ENCODE measurements at places on chromosomes 13 and 19. TPM values are rescaled to one million over a fixed set of nuclear protein-coding genes. Genes with fewer than 3 reads are reported as not detected.

GRCh38 chr13:61255040-61255796 lies 160.4 kb downstream of the PCDH20 start:
- H3K36me3 ChIP-seq, result no peaks in the 10 kb centered on the region
- no peaks in the 10 kb centered on the region for H3K4me1 ChIP-seq
- H3K27ac ChIP-seq, result no peak overlapping the region
- DNase-seq, result peak; percentile 41

C1QTNF9B gene
- total RNA-seq, result not detected

- no peaks in the 10 kb centered on the region for H3K27me3 ChIP-seq
- H3K4me1 ChIP-seq, result peaks cover 21% of the 10 kb centered on the region
- peaks cover 28% of the 10 kb centered on the region for H3K36me3 ChIP-seq
- peak overlapping the region; percentile 86 for H3K4me3 ChIP-seq
- peak overlapping the region; percentile 61 for H3K27ac ChIP-seq
- peak; percentile 67 for DNase-seq
Observed at GRCh38 chr19:17555929-17556813, 722 bp downstream of the COLGALT1 start.

ZNF525 gene
- 9.5 TPM for total RNA-seq

CASP14 gene
- not detected for total RNA-seq

DNA sequence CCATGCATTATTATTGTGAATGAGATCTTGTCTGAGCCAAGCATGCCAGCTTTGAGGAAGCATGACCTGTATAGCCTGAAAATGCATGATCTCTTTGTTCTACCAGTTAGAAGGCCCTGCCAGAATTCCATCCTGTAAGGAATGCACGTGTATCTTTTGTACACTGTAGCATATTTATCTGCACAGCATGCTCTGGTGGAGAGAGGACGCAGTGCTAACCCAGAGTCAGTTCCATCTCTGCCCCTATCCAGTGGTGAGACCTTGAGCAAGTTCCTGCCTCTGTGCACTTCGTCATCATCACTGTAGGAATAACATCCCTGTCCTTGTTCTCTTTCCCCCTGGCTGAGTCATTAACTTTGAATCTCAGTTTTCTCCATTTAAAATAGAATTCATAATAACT lies 233.8 kb downstream of the SLC7A1 start:
- no peak overlapping the region for H3K27ac ChIP-seq
- no peaks in the 10 kb centered on the region for H3K36me3 ChIP-seq
- peaks cover 53% of the 10 kb centered on the region for H3K27me3 ChIP-seq
- H3K4me3 ChIP-seq, result no peak overlapping the region
- no peak for DNase-seq
- no peaks in the 10 kb centered on the region for H3K4me1 ChIP-seq

- no peaks in the 10 kb centered on the region for H3K27me3 ChIP-seq
- H3K36me3 ChIP-seq, result peaks cover 17% of the 10 kb centered on the region
- DNase-seq, result peak; percentile 39
Observed at GRCh38 chr19:13008926-13009787, 13.9 kb downstream of the NFIX start.
